ENCODE measurements at places on chromosomes 5 and 9. TPM values are rescaled to one million over a fixed set of nuclear protein-coding genes. Genes with fewer than 3 reads are reported as not detected.

- DNase-seq: no peak
Observed at GRCh38 chr5:151657114-151657513, 29.6 kb downstream of the SPARC start.

GRCh38 chr5:2482778-2483177 is 268.7 kb downstream of the IRX2 start:
- no peak for DNase-seq

GRCh38 chr5:123350742-123351141 is 72.5 kb downstream of the CEP120 start:
- DNase-seq: no peak

- DNase-seq: no peak
Observed at GRCh38 chr5:74140409-74140808, 500.1 kb downstream of the ENC1 start.

GRCh38 chr9:76996700-76997099 is 22.8 kb upstream of the FOXB2 start:
- no peak for DNase-seq

DNA sequence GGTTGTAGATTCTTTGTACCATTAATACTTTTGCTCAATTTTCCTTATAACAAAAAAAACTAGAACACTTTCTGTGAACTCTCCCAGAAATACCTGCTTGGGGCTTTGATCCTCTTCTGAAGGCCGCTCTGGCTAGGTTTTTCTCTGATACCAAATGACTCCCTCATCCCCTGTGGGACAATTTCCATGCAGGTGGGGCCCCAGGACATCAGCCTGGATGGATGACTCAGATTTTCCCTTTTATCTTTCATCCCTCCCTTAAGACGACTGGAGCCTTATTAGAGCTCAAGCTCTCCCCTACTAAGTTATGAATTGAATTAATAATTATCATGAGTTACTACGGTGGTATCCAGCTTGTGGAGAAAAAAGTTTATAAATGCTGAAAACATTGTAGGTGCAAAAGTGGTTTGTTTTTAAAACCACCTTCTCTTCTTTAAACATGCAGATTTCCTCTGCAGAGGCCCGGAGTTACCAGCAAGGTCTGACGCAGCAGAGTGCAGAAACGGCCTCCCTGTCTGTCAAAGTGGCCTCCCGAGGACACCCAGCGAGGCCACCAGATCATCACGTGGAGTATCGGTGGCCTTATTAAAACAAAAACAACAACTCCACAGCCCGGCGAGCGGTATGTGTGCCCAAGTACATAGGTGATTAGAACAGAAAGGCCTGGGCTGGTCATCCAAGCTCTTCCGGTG is 50.8 kb upstream of the IRX4 start:
- no peak for DNase-seq

- DNase-seq: no peak
Observed at GRCh38 chr5:94498199-94498598, 120.2 kb downstream of the KIAA0825 start.

GRCh38 chr9:126722922-126723806 is 81.7 kb upstream of the ZBTB43 start:
- no peak for DNase-seq

- DNase-seq: no peak
Observed at GRCh38 chr5:42641336-42642005, 115.1 kb upstream of the CCDC152 start.

DNA sequence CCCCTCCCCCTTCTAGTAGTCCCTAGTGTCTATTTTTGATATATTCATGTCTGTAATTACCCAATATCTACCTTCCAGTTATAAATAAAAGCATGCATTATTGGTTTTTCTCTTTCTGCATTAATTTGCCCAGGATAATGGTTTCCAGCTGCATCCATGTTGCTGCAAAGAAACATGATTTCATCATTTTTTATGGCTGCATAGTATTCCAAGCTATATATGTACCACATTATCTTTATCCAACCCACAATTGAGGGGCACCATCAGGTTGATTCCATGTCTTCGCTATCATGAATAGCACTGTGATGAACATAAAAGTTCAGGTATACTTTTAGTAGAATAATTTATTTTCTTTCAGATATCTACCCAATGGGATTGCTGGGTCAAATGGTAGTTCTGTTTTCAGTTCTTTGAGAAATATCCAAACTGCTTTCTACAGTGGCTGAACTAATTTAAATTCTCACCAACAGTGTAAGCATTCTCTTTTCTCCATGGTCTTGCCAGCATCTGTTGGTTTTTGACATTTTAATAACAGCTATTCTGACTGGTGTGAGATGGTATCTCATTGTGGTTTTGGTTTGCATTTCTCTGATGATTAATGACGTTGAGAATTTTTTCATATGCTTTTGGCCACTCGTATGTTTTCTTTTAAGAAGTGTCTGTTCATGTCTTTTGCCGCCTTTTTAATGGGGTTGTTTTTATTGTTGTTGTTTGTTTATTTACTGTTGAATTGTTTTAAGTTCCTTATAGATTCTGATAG is 746.1 kb upstream of the MEF2C start:
- DNase-seq: no peak

GRCh38 chr9:137286975-137287383 is 9.5 kb downstream of the TOR4A start:
- no peak for DNase-seq

DNA sequence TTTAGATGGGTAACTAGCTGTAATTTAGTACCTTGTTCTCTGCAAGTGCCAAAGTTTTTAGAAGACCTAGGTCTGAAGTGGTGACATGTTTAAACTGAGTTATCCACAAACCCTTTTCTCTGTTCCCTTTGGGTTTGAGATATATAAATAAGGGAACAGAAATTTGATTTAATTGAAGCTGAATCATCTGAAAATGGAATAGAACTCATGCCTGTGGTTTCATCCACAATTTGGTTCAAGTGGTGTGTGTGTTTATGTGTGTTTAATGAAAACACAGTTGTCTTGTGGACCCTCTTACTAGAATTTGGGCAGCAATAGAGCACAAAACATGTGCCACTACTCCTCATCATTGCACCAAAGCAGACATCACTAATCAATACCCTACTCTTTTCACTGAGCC is 216.9 kb downstream of the GLIS3 start:
- DNase-seq: no peak

GRCh38 chr5:116992681-116993080 is 418.1 kb upstream of the SEMA6A start:
- no peak for DNase-seq

- no peak for DNase-seq
Observed at GRCh38 chr5:160020964-160021363, 12.0 kb downstream of the TTC1 start.

DNA sequence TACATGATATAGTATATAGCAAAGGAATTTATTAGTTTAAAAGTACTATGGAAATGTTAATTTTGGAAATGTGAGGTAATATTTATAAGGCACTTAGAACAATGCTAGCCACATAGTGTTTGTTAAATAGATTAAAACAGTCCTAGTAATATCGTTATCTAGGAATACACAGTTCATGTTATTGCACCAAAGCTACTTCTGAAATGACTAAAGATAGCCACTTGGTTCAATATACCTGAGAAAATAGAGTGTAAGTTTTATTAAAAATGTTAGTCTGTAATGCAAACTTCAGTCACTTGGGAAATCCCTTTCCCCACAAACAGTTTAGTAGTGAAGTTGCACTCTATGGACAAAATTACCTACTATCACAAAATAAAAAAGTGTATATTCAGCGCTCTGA is 15.4 kb upstream of the F2R start:
- DNase-seq: no peak

GRCh38 chr5:6483880-6484382 is 35.3 kb downstream of the UBE2QL1 start:
- peak; percentile 96 for DNase-seq

DNA sequence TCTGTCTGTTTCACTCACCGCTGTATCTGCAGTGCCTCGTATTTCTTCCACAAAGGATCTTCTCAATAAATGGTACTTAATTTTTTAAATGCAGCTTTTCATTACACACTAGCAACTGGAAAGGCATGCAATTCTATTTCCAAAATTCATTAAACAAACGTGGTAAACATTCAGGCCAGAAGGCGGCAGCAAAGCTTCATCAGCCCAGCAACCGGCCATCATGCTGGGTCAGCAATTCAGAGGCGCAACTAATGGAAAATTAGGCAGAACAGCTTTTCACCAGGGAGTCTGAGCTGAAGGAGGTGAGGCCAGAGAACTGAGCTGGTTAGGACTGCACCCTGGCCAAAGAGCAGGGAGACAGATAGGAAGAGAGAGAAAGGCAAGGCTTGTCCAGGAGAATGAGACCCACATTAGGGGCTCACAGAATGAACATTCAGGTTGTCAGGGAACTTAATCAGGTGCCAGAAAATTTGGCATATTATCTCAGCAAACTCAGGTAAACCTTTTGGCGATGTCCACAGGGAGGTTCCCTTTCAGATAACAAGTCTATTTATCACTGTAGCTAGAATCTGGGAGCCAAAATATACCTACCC is 17.7 kb upstream of the RNF180 start:
- no peak for DNase-seq

DNA sequence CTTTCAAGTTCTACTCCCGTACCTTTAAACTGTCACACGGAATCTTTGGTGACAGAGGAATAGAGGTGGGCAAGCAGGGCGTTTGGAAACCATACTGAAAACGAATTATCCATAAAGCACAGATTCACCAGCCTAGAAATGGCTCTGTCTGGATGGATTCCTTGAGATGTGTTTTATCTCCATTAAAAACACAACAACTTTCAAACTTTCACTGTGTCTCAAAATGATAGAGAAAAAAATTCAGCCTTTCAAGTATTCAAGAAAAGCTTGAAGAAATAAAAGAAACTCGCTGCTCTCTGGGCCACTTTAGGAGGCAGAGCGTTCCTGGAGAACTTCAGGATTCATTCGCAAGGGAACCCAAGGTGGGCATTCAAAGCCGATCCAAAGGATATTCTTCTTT is 589 bp upstream of the THBS4 start:
- DNase-seq: no peak

- DNase-seq: no peak
Observed at GRCh38 chr9:111016016-111016415, 22.3 kb downstream of the LPAR1 start.

DNA sequence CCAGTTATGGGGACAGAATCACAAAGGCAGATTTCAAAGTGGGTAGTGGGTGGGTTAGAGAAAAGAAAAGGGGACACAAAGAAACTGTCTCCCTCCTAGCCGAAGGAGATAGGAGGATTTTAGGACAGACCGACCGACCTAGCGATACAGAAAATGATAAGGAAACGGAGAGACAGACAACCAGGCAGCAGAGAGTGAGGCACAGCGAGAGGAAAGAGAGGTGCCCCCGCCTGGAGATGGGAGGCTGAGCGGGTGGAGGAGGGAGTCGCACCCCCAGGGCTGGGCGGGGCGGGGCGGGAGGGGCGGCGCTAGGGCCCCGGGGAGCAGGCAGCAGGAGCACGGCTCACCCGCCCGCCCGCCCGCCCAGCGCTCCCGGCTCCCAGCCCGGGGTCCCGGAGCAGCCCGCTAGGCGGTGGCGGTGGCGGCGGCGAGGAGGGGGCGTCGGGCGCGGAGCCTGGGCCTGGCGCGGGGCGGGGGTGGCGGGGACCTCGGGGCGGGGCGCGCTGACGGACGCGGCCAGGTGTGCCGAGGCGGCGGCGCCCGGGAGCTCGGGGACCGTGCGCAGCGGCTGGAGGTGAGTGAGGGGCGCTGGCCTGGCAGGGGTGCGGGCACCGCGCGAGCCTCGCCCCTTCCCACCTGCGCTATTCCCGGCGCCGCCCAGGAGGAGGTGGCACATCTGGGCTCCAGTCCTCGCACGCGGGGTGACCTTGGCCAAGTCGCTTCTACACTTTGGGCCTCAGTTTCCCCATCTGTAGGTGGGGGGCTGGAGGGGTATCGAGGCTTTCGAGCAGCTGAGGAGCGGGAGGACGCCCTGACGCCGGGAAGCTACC is 15.9 kb upstream of the SYNPO start:
- no peak for DNase-seq

ROPN1L gene
- total RNA-seq: 0.38 TPM

IL4 gene
- total RNA-seq: not detected

HAPLN1 gene
- total RNA-seq: 0.27 TPM

CSF1R gene
- 4.4 TPM for total RNA-seq

PIP5KL1 gene
- 0.64 TPM for total RNA-seq

NFIB gene
- 0.18 TPM for total RNA-seq

ATP6V0E1 gene
- total RNA-seq: 152 TPM

MAMDC2 gene
- not detected for total RNA-seq

TAS2R1 gene
- not detected for total RNA-seq

PCDHB8 gene
- total RNA-seq: not detected

NMUR2 gene
- total RNA-seq: not detected
